ENCODE measurements at places on chromosomes 2 and 18.

DNA sequence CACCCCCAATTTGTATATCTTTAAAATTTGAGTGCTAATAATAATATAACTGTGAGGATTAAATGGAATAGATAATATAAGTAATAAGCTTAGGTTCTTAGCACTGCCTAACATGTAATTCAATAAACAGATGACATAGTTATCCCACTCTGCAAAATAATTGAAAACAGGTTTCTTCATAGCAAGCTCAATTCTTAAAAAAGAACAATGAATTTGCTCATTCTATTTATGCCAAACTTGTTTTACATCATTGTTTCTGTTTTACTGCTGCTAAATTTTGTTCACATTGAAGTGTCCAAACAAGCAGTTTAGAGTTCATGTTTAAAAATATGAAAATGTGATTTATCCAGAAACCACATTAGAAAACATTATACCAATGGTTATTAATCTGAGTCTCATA lies 217.0 kb downstream of the MBD5 start:
- DNase-seq, result no peak

GRCh38 chr18:36494160-36494437 lies 196.6 kb downstream of the FHOD3 start:
- no peak for DNase-seq

GRCh38 chr18:7237673-7238272 lies 6.9 kb downstream of the LRRC30 start:
- no peak for DNase-seq

- DNase-seq, result no peak
These were observed 40.1 kb upstream of the SOS1 start for GRCh38 chr2:39160982-39161381.

DNA sequence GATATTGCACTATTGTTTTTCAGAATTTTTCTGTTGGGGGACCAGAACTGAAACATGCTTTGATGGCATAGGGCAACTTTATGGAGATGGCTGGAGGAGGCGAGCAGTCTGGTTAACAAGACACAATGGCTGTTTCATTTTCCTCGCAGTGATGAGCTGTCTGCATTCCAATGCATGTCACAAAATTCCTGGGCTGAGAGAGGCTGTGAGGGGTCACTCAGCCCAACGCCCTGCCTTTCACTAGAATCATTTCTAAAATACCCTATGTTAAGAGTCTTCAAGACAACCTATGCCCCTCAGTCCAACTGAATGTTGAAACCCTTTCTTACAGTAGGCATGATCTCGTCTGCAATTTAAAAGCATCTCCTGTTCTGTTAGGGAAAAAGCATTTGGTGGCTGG lies 1090.0 kb downstream of the BCL11A start:
- DNase-seq, result no peak

- no peak for DNase-seq
These were observed 190.5 kb upstream of the TWIST2 start for GRCh38 chr2:238657132-238658053.

- DNase-seq, result no peak
These were observed 21.4 kb downstream of the PNO1 start for GRCh38 chr2:68178954-68179627.

DNA sequence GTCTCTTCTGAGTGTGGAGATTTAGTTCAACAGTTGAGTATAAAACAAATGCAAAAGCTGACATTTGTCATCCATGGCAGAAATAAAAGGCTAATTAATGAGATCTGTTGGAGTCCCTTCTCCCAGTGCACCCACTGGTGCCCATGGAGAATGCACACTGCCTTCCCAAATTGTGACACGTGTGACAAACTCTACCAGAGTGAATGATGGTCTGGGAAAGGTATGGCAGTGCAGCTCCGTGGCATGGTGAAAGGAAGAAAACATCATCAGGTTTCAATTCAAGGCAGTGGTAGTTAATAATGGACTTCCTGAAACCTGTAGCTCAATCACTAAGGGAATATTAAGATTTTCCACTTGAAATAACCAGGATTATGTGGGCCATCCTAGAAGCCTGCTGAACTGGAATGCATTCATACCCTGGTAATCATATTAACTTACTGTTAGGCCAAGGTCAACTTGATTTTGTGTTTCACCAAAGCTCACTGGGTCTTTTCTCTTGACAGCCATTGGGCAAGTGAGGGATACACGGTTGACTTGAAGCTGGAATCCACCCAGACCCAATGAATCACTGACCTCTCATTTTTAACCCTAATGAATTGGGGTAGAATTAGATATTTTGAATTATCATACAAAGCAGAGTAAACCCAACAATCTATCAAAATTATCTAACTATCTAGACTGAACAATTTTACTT lies 167.6 kb downstream of the AFF3 start:
- no peak for DNase-seq

Data from NCI-H146 (cell line).